ENCODE measurements at places on chromosomes 1 and 21.

DNA sequence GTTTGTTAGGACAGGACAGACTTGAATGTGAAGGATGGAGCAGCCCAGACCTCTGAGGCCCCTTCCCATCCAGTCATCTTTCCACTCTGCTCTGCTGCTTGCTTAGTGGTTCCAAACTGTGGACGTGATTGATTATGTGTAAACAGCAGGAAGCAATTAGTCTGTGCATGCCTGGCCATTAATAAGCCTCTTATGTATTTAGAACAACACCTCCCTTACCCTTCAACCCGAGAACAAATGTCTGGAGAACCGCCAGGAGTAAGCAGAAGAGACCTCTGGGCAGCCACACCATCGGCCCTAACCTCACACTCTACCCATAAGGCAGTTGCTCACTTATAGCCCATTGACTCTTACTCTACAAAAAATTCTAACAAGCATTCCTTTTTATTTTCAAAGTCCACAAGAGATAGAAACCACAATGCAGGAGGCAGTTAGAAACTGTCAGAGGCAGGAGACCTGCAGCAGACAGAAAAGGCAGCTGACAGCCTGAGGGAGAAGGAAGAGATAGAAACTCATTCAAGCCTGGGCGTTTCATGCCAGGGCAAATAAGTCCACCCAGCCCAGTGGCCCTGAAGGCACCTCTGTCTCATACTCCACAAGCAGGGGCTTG lies 5.8 kb upstream of the EPHA8 start:
- DNase-seq, result no peak

- DNase-seq, result no peak
These were observed 66.9 kb downstream of the HSD3B1 start for GRCh38 chr1:119573886-119574285.

GRCh38 chr1:24317081-24317480 lies 2.1 kb upstream of the GRHL3 start:
- no peak for DNase-seq

GRCh38 chr21:44534688-44535087 lies 5.3 kb downstream of the KRTAP10-1 start:
- DNase-seq, result no peak

DNA sequence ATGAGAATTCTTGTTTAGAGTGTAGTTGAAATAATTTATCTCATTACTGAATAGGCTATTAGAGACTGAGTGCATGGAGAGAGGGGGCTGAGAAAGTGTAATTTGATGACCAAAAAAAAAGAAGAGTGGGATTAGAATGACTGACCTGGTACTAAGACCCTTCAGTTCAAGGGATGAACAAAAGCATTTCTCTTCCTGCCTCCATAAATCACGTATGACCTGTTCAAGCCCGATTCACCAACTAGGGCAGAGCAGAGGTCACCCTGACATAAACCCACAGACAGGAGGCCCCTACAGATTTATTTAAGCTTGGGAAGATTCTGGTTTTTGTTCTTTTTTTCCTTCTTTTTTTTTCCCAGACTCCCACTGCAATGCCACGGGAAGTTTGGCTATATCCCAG lies 123.7 kb upstream of the COP1 start:
- DNase-seq, result no peak

DNA sequence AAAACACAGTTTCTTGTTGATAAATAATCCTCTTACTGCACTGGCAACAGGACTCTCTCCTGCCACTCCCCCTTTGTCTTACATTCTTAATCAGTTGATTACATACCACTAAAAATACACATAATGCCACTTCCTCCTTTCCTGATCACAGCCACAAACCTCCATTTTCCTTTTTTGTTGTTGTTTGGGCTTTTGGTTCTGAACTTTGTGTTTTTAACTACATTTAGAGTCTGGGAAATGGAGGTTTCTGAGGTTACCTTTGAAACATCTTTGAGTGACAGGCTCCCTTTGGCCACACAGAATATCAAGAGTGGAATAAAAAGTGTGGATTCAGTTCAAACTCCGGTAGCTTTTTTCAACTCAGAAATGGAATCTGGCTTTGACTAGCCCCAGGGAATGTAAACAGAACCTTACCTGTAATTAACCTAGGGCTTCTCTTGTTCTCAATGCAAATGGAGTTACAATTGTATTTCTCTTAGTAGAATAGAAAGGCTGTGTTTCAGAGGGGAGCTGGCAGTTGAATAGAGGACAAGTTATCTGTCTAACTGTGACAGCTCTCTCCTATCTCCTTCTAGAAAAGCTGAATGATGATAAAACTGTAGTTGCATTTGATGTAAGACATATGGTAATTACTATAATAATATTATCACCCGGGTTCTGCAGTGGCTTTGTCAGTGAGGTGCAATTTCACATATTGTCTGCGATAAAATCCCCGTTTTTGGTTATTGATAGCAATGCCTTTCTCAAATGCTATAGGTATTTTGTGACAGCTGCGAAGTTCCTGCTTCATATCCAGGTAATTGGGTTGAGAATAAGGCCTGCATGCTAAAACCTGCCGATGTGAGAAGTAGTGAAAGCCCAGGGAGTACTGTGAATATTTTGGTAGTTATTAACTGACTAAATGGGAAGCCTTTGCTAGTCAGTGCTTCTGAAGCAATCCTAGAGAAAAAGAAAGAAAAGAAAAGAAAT lies 66.9 kb downstream of the ST6GALNAC5 start:
- no peak for DNase-seq

- DNase-seq, result no peak
These were observed 228.8 kb downstream of the CAMTA1 start for GRCh38 chr1:7013833-7014639.

DNA sequence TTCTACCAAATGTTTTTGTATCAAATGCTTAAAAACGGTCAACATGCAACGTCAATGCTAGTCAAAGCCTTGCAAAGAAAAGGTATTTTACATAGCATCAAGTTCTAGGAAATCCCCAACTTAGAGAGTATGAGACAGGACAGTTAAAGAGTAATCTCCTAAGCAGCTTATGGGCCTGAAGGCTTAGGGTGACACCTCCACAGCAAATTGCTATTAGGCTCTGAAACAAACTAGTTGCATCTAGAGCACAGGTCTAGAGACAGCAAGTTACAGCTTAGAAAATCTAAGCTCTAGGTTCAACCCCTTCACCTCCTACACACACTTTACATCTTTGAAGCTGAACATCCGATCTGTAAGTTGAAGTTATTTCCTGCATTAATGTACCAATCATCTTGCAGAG lies 13.7 kb downstream of the PABPC4 start:
- DNase-seq, result no peak

GRCh38 chr1:36881541-36881940 lies 152.8 kb downstream of the GRIK3 start:
- DNase-seq, result no peak

DNA sequence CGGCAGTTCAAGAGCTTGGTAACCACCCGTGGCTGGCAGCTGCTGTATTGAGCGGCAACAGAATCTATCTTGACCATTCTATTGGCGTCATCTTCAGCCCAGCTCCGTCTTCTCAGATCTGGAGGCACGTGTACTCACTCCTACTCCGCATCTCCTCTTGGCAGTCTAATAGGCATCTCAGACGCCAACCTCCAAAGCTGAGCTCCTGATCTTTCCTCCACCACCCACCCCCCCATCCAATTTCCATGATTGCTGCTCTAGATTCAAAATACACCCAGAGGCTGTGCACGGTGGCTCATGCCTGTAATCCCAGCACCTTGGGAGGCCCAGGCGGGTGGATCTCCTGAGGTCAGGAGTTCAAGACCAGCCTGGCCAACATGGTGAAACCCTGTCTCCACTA lies 84.6 kb upstream of the CASZ1 start:
- no peak for DNase-seq
